WTC11 (cell line): ENCODE measurements at places on chromosomes 3 and 15. TPM values are rescaled to one million over a fixed set of nuclear protein-coding genes. Genes with fewer than 3 reads are reported as not detected.

GRCh38 chr3:17810759-17811158 lies 68.3 kb upstream of the TBC1D5 start:
- DNase-seq, result no peak

GRCh38 chr3:142180761-142181362 lies 31.5 kb upstream of the TFDP2 start:
- DNase-seq, result peak; percentile 48

DNA sequence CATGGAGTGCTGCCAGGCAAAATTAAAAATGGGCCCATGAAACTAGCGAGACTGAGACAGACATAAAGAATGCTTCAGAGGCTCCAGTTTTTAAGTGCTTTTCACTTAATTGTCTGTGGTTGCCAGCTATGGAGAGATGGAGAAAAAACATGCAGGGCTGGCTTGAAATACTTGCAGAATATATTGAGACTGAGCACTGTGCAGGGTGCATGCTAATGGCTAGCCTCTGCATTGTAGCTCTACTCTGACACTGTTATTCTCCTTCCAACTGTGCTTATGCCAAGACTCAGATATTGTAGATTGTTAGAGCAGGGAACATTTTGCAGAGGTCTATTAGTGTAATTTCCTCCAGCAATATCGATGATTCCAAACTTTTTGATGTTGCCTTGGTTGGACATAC lies 735.0 kb downstream of the PDCD6IP start:
- no peak for DNase-seq

DNA sequence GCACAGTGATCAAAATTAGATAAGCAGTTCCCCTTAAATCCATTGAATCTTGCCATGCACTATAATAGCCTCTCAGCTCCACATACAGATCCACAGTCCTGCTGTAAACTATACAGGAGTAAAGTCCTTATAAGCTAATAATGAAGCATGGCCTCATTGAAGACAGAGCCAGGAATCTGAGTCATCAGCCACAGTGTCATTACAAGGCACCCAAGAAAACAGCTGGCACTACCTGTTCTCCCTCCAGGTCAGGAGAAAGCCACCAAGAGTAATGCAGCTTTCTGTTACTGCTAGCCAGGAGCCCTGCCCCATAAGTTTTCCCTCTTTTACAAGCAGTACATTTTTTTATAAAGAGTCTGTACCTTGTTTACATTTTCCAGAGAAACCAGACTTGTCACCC lies 27.3 kb downstream of the WDR49 start:
- no peak for DNase-seq

DNA sequence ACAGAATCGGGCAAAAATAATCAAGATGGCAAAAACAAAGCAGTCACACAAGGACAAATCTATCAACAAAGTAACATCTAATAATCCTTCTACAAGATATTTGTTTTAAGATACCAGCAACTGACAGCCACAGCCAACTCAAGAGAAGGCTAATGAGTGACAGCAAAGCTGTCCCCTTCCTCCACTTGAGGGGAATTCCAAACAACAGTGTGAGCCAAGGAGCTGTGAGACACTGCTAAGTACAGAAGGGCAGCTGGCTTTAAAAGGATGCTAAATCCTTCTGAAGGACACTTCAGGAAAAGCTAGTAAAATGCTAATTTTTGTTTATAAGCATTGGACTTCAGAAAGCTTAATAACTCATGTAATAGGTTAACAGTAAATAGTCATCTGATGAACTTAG lies 120.3 kb upstream of the GOLGA8J start:
- no peak for DNase-seq

DNA sequence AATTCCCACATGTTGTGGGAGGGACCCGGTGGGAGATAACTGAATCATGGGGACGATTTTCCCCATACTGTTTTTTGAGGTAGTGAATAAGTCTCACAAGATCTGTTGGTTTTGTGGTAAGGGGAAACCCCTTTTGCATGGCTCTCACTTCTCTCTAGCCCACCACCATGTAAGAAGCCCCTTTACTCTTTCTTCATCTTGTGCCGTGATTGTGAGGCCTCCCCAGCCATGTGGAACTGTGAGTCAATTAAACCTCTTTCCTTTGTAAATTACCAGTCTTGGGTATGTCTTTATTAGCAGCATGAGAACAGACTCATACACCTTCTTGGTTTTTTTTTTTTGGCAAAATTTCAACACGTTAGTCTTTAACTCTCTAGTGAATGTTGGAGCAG lies 18.1 kb downstream of the ARL8B start:
- no peak for DNase-seq

DNA sequence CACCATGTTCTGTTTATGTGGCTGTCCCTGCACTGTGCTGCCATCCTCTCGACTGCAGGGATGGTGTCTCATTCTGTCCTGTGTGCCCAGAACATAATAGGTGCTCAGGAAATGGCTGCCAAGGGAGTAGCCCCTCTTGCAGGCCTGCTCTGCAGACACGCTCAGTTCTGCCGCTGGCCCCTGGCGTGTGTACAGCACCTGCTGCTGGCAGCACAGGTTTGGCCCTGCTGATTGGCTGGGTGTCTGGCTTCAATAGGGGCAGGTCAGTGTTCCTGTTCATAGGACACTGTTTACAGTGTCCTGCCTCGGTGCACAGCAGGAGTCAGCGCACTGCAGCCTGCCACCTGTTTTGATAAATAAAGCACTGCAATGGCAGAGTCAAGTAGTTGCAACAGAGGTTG lies 146.9 kb downstream of the DNAJB8 start:
- no peak for DNase-seq

DNA sequence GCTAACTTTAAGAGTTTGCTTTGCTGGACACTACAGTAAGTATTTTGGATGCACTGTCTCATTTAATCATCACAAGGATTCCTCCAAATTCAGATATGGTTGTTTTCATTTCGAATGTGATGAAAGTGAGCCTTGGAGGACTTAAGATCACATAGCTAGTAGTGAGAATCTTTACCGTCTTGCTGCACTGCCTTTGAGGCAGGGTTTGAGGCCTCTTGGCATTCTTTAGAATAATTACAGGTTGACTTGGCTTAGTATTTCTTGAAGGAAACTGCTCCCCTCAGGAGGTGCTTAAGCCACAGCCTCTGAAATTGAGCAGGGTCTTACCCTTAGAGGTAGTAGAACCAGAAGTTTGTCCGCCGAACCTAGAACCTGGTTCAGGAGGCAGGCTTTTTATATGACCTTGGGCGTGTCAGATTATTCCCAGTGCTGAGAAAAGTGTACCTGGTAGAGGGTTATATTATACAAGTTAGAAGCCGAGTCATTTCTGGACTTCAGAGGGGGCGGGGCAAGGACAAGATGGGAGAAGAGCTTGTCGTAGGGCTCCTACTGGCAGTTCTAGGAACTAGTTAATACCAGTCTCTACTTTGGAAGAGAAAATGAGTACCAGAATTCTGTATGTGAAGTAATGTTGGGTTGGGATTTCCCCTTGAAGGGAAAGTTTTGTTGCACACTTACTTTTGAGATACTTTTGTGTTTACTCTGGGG lies 1.1 kb downstream of the TFG start:
- no peak for DNase-seq

DNA sequence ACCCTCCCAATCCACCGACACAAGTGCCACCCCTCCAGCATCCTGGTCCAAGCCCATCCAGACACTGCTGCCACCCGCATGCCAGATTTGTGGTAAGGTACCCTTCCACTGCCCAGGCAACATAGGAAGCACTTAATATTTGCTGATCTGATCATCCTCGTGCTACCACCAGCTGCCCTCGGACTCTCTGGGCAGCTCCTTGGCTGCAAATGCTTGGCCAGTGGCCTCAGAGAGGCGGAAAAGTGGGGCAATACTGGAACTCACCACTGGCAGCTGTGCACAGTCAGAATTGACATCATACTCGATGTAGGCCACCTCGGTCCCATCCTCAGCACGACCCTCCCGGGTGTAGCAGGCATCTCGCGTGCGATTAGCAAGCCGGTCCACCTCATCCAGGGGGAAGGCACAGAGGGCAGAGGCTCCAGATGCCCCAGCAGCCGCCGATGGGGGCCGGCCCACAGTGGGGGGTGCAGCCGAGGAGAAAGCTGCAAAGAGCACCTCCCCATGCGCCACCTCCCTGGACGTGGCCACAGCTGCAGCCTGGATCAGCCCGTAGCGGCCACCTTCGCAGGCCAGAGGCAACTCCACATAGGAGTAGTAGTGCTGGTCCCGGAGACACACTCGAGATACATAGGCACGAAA lies 6.5 kb downstream of the PLXNB1 start:
- no peak for DNase-seq

DNA sequence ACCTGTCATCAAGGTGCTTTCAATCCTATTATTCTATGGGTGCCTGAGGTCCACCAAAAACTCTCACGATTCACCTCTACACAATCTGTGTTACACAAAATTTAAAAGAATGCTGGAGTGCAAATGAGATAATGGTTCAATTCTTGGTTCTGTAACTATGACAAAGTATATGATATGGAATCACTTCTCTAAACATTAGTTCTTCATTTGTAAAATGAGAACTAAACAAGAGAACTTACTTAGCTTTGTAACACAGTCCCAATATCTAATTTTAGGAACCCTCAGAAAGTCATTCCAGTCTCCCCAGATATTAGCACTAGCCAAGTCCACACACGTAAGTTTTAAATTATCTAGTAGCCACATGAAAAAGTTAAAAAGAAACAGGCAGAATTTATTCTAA lies 111.5 kb downstream of the TBL1XR1 start:
- DNase-seq, result no peak

GRCh38 chr3:107897471-107898061 lies 193.3 kb downstream of the CD47 start:
- DNase-seq, result no peak

DNA sequence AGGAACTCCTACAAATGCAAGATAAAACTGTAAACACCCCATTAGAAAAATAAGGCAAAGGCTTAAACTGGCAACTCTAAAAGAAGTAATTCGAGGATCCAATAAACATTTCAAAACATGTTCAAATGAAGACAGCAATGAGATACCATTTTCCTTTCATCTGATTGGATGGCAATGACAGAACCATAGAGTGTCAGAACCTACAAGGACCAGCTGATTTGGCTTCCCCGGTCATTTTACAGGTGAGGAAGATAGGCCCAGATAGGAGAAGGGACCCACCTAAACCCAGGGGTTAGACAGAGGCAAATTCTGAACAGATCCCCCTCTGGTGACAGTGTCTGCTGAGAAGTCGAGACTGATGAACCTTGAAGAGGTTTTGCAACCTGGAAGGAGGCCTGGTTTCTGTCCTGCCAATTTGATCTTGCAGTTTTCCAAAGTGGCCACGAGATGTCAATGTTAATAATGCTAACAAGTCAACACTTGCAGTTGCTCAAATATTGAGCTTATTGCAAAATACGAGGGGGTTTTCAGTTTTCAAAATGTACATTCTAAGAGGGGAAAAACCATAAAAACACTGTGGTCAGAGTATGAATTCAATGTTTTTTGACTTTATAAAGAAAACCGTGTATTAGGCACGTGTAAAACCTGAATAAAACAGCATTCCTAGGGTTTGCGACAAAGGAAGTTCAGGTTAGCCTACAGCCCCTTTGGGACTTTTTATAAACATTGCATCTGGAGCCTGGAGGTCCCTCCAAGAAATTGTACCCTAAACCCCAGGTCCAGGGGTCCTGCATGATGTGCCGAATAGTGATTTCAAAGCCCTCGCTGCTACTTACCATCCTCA lies 21.5 kb downstream of the CFAP161 start:
- DNase-seq, result no peak

- no peak for DNase-seq
These were observed 37.9 kb upstream of the SLC2A2 start for GRCh38 chr3:171064461-171064860.

- DNase-seq, result no peak
These were observed 7.8 kb upstream of the RAB8B start for GRCh38 chr15:63181648-63182047.

DNA sequence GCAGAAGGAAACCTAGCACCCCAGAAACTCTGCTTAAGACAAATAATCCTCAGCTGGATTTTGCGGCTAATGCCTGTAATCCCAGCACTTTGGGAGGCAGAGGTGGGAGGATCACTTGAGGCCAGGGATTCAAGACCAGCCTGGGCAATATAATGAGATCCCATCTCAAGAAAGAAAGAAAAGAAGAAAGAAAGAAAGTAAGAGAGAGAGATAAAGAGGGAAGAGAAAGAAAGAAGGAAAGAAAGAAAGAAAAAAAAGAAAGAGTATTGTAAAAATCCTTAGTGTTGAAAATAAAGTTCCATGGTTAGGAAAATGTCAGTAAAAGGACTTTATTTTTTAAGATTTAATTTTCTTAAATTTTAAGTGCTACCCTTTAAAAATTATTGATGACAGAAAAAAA lies 54.9 kb upstream of the LRRFIP2 start:
- DNase-seq, result no peak

GRCh38 chr3:10473581-10474274 lies 31.7 kb downstream of the ATP2B2 start:
- DNase-seq, result no peak

DNA sequence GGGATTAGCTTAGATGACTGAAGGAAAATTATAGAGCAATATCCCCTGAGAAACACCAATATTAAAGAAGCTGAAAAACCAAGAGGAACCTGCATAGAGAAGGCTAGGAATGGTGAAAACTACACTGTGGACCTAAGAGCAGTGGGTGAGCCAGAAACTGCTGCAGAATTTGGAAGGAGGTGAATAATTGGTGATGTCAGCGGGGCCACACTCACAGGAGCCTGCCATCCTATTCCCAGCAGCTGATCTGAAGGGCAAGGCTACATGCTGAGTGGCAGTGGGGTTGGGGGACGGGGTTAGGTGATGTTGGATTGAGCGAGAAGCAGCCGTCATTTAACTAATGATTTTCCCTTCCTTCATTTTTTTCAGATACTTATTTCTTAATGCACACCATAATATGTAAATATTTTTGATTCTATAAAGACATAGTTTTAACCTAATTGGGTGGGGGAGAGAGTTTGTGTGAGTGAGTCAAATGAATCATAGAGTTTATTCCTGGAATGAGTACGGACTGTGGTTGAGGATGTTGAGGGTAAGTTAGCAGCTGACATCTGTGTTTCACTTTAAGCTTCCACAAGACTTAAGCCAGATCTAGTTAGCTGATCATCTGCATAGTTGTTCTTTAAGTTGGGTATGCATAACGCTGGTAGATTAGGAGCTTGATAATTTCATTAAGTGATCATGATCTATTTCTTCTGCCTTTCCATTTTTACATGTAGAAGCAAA lies 222.8 kb downstream of the PTPRG start:
- DNase-seq, result no peak

DNA sequence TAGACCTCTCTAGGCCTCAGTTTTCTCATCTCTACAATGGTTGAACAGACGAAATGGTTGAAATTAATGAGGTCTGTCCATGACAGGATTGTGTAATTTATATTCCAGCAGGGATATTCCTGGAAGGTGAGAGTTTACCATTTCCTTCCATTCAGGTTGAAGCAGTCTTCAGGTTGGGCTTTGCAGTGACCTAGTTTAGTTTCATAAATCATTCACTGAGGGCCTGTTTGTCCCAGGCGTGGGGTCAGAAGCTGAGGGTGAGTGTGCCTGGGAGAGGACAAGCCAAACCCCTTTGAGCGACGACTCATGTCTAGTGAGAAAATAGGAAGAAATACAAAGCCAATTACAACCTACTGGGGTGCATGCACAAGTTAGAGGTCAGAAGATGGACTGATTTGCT lies 57.2 kb upstream of the CACNA2D3 start:
- no peak for DNase-seq

- DNase-seq, result no peak
These were observed 87.5 kb downstream of the LRRFIP2 start for GRCh38 chr3:37086918-37087317.

The ARNT2 gene
- total RNA-seq, result 5.0 to 7.0 TPM (median 5.7 TPM) in 3 replicates

The P2RY1 gene
- total RNA-seq, result 31.6 to 47.2 TPM (median 32.9 TPM) in 3 replicates

The SLC28A2 gene
- total RNA-seq, result 0.20 TPM in 1 of 3 replicates, not detected in the others

The SERPINI2 gene
- 0.32 to 0.37 TPM in 2 of 3 replicates, not detected in the other for total RNA-seq

The GP5 gene
- total RNA-seq, result 0.09 to 0.16 TPM (median 0.11 TPM) in 3 replicates
